ENCODE measurements at places on chromosomes 3 and 15.
A peak's percentile ranks its signal among the peaks of the same experiment; 100 is the strongest.

GRCh38 chr3:5791558-5791957 lies 604.1 kb downstream of the EDEM1 start:
- no peak for DNase-seq

GRCh38 chr15:67906382-67906781 lies 66.5 kb upstream of the RNU6-1 start:
- DNase-seq = no peak

DNA sequence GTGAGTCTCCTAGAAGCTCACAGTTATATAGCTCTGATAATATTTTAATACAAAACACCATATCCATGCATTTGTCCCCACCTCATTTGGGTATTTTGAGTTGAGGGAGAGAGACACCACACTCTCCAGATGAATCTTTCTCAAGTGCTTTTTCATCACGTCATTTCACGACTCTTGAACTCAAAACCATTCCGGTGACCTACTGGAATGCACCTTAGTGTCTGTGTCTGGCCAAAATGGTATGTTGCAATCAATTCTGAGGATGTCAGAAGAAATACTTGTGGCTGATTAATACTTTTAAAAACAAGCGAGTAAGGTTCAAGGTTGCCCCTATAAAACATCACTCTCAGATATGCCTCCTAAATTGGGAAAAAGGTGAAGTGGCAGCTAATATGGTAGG lies 352.6 kb upstream of the ICE2 start:
- no peak for DNase-seq

- DNase-seq = no peak
Measured at GRCh38 chr3:71722693-71723092, 2.5 kb downstream of the EIF4E3 start.

DNA sequence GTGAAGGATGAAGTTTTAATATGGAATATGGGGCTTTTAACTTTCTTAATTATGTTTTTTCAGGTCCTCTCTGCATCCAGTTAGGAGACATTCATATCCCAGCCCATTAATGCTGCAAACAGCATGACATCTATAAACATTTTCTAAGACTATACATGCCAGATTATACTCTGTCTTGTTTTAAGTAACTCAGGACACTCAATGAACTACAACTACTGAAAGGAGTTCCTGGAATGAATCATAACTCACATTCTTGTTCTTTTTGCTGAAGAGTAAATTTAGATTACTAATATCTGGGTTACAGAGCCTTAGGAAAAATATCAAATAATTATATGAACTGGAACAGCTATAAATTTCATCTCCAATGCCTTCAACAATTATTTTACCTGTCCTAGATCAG lies 167.4 kb downstream of the STAG1 start:
- no peak for DNase-seq

GRCh38 chr3:157027861-157028745 lies 131.8 kb downstream of the CCNL1 start:
- no peak for DNase-seq

- no peak for DNase-seq
Measured at GRCh38 chr3:128006061-128007032, 45.9 kb upstream of the SEC61A1 start.

DNA sequence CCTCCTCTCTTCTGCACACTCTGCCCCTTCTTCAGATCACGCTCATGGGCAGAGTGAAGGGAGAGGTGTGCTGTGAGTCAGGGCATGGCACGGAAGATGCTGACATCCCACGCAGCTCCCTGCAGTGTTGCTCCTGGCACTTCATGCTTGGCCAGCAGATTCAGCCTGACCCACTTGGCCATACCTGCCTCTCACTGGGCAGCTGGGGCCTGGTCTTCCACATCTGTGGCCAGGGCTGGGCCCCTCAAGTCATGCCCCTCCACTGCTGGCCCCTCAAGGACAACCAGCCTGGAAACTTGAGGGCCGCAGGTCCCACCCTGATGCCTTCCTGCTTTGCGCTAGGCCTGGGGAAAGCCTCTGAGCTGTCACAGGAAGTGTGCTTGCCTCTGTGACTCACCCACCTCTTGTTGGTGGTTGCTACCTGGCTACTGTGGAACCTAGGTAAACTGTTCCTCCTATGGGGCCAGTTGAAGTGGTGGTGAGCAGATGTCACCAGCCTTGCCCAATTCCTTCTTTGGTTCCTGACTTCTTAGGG lies 48.7 kb downstream of the BSN start:
- peak; percentile 20 for DNase-seq

DNA sequence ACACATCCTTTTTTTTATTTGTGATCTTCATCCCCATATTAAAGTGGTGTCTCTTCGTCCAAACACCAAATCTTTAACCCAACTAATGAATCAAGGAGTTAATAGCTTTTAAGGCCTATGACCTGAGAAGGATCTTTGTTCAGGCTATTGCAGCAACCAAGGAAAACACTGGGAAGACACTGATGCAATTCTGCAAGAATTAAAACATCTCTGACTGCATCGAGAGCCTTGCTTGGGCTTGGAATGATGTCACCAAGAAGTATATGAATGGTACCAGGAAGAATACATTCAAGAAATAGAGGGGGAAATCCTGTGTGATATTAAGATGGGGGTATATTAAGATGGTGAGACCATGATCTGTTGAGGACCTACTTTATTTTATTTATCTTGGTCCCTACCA lies 214.2 kb upstream of the ARL6 start:
- DNase-seq = no peak

GRCh38 chr3:171620825-171621434 lies 160.7 kb upstream of the TNIK start:
- DNase-seq = no peak

GRCh38 chr3:123564056-123564455 lies 20.8 kb downstream of the HACD2 start:
- no peak for DNase-seq

- DNase-seq = no peak
Measured at GRCh38 chr3:175861916-175862315, 1002.8 kb downstream of the NAALADL2 start.

DNA sequence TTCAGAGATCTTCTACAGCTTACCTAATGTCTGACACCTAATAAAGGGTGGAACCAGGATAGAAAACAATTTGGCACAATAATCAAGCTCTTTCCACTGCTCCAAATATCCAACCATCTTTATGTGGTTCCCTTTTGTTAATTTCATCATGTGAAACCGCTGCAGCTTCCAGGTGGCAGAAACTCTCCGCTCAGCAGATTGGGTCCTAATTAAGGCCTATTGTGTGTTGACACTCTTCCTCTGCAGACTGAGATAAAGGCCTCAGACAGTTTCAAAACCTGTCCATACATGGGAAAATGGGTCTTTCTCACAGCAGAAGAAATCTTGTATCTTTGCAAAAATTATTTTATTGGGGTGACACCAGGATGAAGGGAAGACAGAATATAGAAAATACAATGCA lies 1002.4 kb upstream of the SEMA6D start:
- DNase-seq = no peak

- DNase-seq = no peak
Measured at GRCh38 chr15:67468416-67468815, 52.5 kb upstream of the C15orf61 start.

GRCh38 chr3:115670911-115671310 lies 47.6 kb downstream of the GAP43 start:
- no peak for DNase-seq

- DNase-seq = no peak
Measured at GRCh38 chr3:118128886-118129285, 905.8 kb downstream of the IGSF11 start.

DNA sequence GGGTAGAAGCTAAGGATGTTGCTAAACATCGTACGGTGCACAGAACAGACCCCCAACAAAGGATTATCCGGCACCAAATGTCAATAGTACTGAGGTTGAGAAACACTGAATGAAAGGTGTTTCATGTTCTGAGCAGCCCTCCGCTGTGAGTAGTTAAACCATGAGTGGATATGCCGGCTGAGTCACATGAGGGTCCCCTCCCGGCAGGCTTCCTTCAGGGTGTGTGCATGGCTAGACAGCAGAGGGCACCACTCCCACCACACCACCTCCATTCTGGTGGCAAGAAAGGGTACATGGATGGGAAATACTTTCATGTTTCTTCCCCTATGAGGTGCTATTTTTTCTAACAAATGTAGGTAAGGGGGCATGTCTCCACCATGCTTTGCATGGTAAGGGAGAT lies 128.3 kb upstream of the SEMA6D start:
- DNase-seq = no peak

- DNase-seq = no peak
Measured at GRCh38 chr15:33533197-33533596, 222.4 kb downstream of the RYR3 start.

- no peak for DNase-seq
Measured at GRCh38 chr15:68401496-68402431, 30.2 kb downstream of the ITGA11 start.

DNA sequence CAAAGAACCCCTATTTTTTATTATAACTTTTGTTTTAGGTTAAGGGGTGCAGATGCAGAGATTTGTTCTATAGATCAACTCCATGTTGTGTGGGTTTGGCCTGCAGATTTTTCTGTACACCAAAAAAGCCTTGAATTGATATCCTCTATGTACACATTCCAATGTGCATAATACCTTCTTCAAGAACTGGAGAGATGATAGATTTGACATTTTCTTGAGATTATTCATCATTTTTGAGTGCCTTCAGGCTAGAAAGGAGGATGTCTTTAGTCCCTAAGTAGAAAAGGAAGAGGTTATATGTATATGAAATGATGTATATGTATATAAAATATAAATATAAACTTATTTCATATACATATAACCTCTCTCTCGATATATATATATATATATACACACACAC lies 1190.0 kb upstream of the ALCAM start:
- DNase-seq = no peak

GRCh38 chr3:159898147-159898546 lies 90.5 kb upstream of the IL12A start:
- DNase-seq = no peak

GRCh38 chr15:90465140-90465929 lies 64.4 kb upstream of the CRTC3 start:
- no peak for DNase-seq

DNA sequence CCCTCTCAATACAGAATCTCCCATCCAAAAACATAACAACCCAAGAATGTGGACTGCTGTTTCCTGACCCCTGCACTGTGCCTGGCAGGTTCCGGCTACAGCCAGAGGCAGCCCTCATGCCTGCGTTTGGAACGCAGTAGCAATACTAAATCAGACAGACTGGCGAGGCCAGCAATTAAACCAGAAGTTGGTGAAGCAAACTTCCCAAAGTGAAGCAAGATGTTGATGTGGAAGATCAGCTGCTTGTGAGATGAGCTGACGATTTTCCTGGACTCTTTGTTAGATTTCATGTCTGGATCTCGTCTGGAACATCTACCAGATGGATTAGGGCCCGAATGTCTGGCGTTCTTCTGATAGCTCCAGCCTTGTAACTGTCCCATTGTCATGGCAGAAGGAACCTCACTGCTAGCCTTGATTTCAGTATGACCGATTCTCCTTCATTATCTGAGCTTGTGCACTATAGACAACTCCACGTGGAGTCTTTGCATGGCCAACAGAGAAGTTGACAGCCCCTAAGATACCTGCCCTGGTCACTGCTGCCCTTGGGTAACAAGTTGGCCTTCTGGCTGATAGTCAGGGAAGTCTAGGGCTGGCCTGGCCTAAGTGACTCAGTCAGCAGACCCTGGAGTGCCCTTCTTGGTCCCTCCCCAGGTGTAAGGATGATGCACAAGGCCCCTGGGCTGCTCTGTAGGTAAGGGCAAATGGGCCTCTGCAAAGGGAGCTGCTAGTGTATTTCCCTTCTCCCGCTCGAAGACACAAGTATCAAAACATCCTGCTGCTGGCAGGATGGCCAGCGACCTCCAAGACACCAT lies 126.5 kb downstream of the ADAMTS17 start:
- no peak for DNase-seq

DNA sequence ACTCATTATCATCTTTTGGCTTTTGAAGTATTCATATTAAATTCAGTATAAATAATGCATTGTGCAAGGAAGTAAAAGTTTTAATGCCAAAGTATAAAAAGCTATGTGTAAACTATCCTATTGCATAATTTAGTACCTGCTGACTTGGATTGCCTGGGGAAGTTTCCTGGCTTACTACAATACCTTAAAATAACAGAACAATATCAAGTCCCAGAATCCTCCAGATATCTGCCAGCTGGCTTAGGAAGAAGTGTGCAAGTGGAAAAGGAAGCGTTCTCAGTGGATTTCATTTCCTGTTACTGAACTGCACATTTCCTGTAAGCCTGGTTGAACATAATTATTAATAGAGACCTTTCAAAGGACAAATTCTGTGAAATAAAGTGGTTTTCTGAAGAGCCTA lies 236.7 kb downstream of the ADAMTSL3 start:
- no peak for DNase-seq

DNA sequence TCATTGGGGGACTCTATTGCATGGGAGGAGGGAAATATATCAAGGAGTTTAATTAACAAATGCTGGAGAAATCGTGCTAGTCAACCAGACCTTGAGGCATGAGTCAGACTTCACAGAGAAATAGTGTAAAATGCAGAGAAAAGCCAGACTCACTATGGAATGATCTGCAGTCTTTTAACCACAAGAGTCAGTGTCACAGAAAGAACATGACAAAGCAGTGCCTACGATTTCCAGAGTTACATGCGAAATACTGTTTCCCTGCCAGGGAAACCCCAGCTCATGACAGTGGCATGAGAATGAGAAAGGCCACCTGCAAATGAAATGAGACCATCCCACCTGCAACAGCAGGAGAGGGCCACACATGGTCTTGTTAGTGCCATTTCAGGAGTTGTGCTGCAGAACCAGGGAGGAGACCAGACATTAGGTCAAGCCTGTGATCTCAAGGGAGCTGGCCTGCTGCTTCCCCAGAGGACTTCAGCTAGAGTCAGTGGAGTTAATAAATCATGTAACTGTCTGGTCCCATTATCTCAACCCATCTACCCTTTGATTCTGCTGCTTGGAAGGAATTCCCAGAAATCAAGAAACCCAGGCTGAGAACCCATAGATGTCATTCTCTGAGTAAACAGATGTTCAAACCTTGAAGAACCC lies 79.0 kb downstream of the ERC2 start:
- no peak for DNase-seq

DNA sequence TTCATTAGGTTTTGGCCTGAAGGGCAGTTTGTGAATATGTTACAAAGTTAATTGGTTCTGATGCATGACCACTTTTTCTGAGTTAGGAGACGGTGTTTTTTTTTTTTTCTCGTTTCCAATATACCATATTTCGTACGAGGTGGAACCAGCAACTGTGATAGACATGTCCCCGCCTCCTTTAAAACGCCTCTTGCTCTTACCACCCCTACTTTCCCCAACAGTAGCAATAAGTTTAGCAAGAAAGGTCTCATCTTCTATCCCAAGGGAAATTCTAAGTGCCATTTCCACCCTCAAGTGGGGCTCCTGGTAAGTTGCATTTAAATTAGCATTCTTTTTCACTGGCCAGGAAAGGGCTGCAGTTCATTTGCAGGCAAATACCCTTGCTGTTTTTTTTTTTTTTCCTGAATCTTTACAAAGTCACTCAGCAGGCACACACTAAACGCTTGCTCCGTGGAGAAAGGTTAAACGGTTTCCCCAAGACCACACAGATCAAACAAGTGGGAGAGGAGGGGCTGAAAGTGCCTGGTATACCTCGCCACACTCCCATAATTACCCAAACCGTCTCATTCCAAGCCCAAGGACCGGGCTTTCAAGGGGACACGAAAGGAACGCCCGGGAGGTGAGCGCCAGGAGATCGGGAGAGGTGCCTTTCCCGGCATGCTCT lies 39.5 kb upstream of the MGA start:
- no peak for DNase-seq

GRCh38 chr3:82080261-82080660 lies 318.8 kb upstream of the GBE1 start:
- DNase-seq = no peak

All from stimulated activated CD8-positive, alpha-beta memory T cell treated with anti-CD3 and anti-CD28 coated beads, Interleukin-15, amount 100 ng/mL, for 24 hours (primary cell).